Activated T-helper 1 cell treated with anti-CD3 and anti-CD28 coated beads, Interleukin-12 subunit alpha, Interleukin-12 subunit beta, Interleukin-2, Interleukin-4 antibody, amounts not matched to agents 30 ng/mL and 10 ng/mL and 1 ng/mL, durations not matched to agents 14 hours and 24 hours and 36 hours (primary cell): ENCODE measurements at places on chromosomes 5 and 9. TPM values are rescaled to one million over a fixed set of nuclear protein-coding genes. Genes with fewer than 3 reads are reported as not detected.

OTP gene
- not detected in 2 replicates for total RNA-seq

IRX4 gene
- total RNA-seq, result not detected in 2 replicates

DNA sequence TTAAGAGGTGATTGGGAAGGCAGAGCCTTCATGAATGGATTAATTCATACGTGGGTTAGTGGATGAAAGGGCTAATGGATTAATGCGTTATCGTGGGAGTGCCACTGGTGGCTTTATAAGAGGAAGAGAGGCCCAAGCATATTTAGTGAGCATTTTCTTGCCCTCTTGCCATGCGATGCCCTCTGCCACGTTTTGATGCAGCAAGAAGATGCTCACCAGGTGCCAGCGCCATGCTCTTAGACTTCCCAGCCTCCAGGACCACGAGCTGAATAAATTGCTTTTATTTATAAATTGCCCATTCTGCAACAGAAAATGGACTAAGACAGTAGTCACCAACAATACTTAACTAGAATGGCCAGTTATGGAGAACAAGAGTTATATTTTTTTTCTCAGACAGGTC, 24.2 kb downstream of the DAPK1 start:
- no peak for DNase-seq

DNA sequence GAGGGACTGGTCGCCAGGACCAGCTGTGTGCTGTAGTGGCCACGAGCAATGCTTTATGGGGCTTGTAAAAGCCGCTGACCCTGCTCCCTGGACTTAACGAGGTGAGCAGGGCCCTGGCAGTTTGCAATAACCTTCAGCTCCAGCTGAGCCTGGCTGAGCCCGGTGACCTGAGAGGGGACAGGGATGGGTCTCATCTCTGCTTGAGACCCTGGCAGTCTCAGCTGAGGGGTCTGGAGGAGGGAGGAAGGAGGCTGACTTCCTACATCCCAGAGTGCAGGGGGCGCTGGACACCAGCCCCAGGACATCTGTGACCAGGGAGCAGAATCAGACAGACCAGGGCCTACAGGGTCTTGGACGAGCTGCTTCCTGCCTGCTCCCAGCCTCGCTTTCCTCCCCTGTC, 277.5 kb upstream of the MVB12B start:
- DNase-seq, result no peak

DNA sequence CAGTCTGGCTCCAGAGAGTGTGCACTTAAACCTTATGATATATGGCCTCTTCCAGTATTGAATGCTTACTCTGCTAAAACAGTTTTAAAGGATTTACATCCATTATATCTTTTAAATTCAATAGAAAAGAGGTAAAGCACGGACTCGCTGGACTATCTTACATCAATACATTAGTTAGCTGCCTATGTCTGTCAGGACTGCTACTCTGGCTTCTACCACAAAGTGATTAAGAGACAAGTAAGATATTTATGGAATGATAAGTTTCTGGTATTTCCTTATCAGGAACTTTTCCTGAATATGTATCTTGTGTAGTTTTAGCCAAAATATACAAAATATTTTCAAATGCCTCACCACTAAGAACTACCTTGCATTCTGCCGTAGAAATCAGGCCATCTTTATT, 295.1 kb downstream of the ISL1 start:
- DNase-seq, result no peak

CTXN3 gene
- not detected in 2 replicates for total RNA-seq

DNA sequence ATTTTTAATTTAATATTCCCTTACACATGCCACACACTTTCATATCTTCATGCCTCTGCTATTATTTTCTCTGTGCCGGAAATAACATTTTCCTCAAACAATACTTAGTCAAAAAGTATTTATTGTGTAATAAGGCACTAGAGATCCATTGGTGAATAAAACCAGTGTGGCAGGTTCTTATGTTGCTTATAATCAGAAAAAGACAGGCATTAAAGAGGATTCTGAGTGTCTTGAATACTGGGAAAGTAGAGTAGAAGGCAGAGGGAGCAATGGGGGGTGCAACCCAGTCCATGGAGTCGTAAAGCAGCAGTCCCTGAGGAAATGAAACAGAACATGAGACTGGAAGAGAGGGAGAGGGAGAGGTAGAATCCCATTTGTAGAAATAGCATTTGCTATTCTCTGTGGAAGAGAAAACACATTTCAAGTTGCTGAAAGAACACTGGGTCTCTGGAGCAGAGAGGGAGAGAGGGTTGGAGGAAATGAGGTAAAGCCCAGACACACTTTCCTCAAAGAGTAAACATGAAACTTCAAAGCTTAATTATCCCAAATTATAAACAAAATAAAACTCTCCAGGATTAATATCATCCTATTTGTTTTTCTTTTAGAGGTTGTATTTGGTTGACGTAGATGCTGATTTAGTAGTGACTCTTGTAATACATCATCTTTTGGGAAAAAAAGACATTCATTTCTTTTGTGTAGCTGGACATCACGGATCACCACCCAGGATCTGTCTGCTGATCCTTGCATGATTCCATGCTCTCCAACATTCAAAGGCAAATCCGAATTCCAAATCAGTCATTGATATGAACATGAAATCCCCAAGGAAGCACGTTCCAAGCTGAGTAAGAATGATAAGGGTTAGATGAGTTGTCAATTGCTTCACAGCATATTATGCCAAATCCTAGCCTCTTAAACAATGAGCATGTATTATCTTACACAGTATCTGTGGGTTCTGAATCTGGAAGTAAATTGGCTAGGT, 37.4 kb upstream of the GRAMD2B start:
- DNase-seq, result no peak

DNA sequence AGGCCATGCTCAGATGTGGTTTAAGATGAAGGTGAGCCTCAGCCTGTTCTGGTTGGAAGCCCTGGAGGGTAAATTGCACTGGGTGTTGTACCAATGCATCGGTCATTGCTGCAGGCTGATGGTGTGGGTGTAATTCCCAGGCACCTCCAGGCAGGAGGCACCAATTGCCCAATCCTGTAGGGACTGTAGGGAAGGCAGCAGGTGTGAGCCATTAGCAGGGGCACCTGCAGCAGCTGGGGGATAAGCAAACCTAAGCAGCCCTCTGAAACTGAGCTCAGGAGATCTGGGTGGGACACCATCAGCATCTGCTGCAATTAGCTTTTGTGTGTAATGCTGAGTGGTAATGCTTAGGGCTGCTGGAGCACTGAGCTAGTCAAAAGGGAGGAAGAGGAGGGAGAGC, 190.1 kb upstream of the TBC1D2 start:
- no peak for DNase-seq

DNA sequence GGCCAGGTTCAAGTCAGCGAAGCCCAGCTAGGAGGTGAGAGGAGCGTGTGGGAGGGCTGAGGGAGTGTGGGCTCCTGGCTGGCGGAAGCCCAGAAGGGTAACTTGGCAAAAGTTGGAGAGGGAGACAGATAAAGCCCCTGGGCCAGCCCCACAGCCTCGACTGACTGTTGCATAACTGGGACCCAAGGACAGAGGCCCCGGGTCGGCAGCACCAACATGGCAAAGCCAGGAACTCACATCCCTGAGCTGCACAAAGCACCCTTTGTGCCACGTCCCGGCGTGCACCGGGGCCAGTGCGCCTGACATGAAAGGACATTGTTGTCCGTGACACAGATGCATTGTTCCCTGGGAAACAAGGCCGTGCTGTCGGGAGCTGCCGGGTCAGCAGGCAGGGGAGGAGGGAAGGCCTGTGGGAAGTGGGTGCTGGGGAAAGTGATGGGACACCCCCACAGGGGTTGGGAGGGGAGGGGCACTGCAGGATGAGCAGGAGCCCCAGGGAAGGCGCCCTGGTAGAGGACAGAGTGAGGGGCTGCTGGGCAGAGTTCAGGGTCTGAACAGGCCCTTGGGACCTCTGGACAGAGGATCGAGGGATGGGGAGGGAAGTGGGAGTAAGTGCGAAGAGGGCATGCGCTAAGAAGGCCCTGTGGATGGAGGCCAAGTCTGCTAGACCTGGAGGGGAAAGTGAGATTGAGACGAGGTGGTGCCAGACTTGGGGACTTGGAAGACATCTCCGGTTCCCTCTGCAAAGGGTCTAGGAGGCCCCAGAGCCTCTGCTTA, 13.0 kb upstream of the DPM2 start:
- no peak for DNase-seq
